Cardiac fibroblast (primary cell): ENCODE measurements at places on chromosomes 1 and 21.

DNA sequence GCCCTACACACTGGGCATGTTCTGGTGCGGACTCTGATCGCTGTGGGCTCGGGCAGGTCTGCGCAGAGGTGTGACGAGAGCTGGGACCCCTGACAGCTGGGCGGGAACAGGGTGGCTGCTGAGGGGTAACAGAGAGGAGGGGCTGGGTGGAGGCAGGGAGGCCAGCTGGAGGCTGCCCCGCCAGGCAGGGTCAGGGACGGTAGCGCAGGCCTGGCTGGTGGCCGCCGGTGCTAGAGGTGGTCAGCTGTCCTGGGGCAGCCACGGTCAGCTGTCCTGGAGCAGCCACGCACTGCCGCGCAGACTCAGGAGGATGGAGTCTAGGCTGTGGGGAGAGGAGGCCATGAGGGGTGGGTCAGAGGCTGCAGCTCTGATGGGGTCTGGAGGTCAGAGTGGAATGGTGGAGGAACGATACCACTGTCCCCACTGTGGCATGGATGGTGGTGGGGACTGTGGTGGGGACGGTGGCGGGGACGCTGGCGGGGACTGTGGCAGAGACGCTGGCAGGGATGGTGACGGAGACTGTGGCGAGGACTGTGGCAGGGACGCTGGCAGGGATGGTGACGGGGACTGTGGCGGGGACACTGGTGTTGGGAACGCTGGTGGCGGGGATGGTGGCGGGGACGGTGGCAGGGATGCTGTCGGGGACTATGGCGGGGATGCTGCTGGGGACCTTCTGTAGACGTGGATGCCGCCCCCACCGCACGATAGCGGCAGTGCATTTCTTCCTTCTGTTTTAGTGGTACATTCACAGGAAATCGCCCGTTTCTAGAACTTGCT lies 21.3 kb upstream of the LRRC3 start:
- no peak for DNase-seq

DNA sequence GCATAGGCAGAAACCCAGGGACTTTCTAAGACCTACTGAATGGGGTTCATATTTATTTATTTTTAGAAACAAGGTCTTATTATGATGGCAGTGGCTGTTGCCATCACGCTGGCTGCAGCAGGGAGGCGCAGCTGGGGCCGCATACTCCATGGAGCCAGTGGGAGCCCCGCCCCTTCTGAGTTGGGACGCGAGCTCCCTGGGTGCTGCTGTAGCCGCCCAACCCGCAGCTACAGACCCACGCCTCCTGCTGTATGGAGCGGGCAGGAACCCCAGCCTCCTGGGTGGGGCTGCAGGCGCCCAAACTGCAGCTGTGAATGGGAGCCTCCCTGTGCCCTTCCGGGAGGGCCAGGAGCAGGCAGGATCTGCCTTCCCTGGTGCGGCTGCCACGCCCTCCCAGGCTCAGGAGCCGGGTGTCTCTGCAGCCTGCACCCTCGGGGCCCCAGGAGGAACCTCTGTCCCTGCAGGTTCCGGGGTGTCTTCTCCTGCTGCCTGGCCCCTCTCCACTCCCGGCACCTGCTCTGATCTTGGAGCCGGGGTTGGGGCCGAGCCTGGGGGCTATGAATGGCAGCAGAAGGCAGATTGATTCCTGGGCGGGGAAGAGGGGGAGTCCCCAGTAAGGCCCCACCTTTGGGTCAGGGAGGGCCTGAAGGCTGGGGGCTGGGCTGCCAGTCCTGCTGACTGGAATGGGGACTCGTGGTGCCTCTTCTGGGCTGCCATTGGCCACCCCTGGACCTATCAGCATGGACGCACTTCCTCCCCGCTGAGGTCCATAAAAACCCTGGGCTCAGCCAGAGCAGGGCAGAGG lies 66.5 kb upstream of the LRRN2 start:
- DNase-seq = no peak

DNA sequence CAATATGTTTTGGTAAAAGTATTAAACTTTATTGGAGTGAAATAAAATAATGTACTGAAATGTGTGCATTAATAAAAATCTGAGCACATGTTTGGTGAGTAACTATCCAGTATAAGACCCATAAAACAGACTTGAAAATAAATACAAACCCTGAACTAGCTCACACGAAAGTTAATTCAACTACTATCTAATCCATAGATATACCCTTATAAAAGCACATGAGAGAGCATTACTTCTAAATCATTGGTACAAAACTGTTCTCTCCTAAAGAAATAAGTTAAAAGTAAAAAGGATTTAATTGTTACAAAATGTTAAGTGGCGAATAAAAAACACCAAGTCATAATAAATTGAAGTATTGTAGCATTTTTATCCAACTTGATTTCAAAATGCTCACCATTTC lies 295.6 kb downstream of the PTPRC start:
- no peak for DNase-seq

GRCh38 chr21:46031484-46031883 lies 49.9 kb downstream of the COL6A1 start:
- no peak for DNase-seq

DNA sequence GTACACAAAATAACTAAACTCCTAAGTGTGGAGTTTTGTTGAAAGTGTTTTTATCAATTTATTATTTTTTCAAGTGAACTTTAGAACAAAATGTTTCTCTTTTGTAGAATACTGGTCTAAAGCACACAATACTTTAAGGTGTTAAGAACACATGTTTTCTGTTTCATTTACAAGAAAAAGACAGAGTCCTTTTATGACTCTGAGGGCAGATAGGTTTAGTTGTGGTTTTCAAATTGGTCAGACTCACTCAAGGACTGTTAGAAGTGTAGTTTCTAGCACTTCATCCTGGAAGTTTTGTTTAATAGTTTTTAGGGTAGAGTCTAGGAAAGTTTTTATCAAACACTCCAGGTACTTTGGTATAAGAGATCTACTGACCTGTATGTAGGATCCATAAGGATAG lies 376.5 kb downstream of the LRRIQ3 start:
- DNase-seq = no peak

DNA sequence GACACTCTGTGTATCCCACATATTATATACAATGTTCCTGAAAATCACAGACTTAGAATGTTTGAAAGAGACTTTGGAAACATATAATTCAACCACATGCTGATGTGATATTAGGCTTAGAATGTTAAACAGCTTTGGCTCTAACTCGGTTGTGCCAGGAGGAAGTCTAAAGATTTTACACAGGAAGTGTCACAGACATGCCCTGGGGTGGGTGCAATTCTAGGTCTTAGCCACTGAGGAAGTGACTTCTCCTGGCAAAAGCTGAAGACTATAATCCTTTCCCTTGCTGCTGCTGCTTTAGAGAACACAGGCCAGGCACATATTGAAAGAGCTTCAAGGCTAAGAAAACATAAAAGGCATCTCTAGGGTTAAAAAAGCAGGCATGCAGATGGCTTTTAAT lies 51.0 kb downstream of the RPL5 start:
- DNase-seq = no peak

GRCh38 chr1:41542196-41542930 lies 57.9 kb upstream of the EDN2 start:
- DNase-seq = no peak

DNA sequence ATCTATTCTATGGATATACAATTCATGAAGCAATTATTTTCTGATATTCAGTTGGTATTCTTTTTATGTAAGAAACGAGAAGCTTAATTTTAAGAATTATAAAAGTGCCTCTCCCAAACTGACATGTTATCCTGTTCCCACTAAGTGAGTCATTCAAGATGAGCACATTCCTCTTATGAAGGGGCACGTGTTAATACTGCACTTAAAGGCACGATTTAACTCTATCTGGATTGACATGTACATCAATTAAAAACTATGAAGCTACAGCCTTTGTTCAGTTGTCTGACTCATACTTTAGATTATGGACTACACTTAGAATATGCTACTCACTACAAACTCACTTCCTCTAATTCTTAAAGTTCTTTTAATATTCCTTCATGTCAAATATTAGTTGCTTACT lies 111.6 kb downstream of the CYYR1 start:
- no peak for DNase-seq
